ENCODE measurements at places on chromosomes 1 and 21. TPM values are rescaled to one million over a fixed set of nuclear protein-coding genes. Genes with fewer than 3 reads are reported as not detected.

The KRTAP13-2 gene
- polyA plus RNA-seq, result not detected

The ZNF683 gene
- not detected for polyA plus RNA-seq

The CD1D gene
- polyA plus RNA-seq, result 0.11 TPM

The B3GALNT2 gene
- polyA plus RNA-seq, result 13.3 TPM

The MACO1 gene
- 10.7 TPM for polyA plus RNA-seq

The MYCBP gene
- 59.8 TPM for polyA plus RNA-seq

The AGMAT gene
- polyA plus RNA-seq, result 0.75 TPM

The KCND3 gene
- 0.08 TPM for polyA plus RNA-seq

The RPTN gene
- polyA plus RNA-seq, result 0.05 TPM

The RXFP4 gene
- polyA plus RNA-seq, result 0.39 TPM

The C1QC gene
- not detected for polyA plus RNA-seq

The RIPPLY3 gene
- polyA plus RNA-seq, result not detected
